ENCODE measurements at places on chromosomes 16 and 17.

- DNase-seq: no peak
Measured at GRCh38 chr16:5633845-5634440, 536.3 kb upstream of the EEF2KMT start.

DNA sequence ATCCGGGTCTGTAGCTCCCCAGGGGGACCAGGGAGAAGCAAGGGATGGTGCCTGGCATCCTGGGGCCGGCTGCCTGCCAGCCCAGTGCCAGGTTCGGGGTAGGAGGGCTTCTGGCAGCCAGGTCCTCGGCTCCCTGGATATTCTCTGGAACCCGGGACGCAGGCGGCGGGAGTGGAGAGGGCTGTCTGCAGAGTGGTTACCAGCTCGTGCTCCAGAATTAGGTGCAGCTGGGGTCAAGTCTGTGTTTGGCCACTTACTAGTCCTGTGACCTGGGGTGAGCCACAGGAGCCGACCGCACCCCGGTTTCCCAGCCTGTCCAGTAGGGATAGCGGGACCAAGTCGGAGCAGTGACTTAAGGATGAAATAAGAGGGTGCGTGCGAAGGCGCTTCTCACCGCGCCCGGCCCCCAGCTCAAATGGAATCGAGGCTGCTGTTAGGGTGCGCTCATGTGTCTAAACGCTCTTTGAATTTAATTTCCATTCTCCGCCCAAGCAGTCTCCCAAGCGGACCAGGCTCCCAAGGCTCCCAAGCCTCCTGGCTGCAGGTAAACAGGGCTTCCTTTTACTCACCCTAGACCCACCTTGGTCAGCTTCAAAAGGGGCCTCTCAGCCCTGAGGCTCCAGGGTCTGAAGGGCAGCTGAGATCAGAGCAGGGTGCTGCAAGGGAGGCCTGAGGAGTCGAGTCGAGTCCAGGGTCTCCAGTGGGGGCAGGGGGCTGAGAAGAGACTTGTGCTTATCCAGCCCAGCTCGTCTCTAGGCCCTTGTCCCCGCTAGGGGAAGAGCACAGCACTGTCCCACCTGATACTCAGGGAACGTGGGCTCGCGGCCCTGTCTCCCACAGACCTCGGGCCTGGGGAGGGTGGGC lies 28.3 kb upstream of the ZNF469 start:
- DNase-seq: no peak

- no peak for DNase-seq
Measured at GRCh38 chr16:1374418-1375297, 22.9 kb downstream of the GNPTG start.

GRCh38 chr16:2121853-2122252 lies 13.8 kb downstream of the PKD1 start:
- no peak for DNase-seq

- no peak for DNase-seq
Measured at GRCh38 chr16:85209526-85210121, 97.4 kb upstream of the CIBAR2 start.

All from NCI-H510A (cell line).